ENCODE measurements at places on chromosomes 16 and 17.

- no peak for DNase-seq
These were observed 261.9 kb upstream of the FOXF1 start for GRCh38 chr16:86248310-86248905.

DNA sequence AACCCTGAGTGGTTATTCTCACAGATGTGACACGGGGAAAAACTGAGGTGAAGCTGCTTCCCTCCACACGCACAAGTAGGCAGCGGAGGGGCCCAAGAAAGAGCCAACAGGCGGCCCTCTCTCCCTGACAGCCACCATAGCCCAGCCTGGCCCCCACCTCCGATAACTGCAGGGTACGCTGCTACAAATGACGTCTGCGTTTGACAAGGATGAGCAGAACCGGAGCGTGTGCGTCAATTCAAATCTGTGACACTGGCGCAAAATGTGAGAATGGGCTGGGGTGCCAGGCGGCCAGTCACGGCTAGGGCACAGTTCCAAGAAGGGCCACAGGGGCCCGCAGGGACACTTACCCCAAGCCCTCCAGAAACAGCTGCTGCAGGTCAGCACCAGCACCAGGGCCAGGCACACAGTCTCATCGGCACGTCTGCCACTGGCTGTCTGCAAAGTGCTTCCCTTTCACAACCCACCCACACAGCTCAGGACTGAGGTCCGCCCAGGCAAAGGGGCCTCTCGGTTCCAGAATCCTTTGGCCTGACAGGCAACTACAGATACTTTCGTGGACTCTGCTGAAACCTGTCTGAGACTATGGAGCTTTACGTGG lies 14.4 kb downstream of the AXIN1 start:
- no peak for DNase-seq

GRCh38 chr17:63445954-63446752 lies at the start of gene CYB561:
TSS of gene CYB561 (minus strand) at chr17:63446306. CDS start at chr17:63437547, 8,759 bp downstream.
- peak; percentile 53 for DNase-seq

DNA sequence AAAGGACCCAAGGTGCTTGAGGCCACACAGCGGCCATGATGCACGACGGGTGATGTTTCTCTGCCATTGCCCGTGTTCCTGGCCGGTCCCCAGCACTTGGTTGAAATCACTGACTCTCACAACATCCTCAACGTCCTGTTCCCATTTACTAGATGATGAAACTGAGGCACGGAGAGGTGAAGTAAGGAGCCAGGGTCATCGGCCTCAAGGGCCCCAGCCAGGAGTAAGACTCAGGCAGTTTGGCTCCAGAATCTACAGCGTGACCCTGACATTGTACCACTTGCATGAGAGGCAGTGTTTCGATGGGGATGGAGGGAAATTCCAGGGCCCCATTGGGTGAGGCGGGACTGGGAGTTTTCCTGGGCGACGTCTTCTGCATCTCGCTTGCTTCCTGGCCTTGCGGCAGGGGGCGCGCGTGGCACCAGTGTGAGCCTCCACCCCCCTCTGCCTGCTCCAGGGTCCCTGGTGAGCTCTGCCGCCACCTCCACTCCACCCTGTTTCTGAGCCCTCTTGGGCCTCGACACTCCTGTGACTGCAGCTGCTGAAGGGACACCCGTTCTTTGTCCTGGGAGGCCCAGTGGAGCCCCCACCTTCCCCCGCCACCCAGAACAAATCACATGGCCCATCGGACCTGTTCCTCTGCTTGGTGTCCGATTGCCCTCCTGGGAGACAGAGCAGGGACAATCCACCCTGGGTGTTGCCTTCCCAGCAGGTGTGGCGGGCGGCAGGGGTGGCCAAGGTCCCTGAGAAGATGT lies 133.0 kb upstream of the GSE1 start:
- no peak for DNase-seq

GRCh38 chr17:55098765-55099164 lies 130.2 kb downstream of the STXBP4 start:
- DNase-seq = no peak

- no peak for DNase-seq
These were observed 17.1 kb downstream of the FOXJ1 start for GRCh38 chr17:76123749-76124581.

- DNase-seq = no peak
These were observed 7.1 kb downstream of the GIT1 start for GRCh38 chr17:29582254-29582765.

DNA sequence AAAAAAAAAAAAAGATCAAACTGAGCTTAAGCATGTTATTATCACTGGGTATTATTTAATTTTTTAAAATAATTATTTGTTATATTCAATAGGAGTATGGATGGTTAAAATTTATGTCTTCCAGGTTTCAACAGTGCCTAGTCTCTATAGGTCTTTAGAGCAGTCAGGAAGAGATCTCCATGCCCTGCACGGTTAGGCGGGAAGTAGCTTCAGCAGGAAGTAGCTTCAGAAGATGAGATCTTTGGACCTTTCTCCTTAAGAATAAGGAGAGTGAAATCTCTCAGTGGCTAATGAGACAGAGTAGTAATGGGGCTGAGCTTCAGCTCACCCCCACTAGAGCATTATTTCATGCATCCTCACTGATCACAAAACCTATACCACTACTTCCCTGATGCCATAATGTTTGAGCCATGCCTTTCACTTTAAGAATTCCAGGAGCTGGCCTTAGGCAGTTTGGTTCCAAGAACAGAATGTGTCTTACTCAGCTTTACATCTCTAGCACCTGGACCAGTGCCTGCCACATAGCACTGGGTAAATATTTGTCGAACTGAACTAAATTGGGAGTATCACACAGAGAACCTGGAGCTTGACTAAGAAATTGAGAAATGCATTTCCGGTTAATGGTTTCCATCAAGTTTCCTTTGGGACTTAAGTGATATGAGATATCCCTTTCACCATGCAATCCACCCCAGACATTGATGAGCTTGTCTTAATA lies 43.5 kb downstream of the SCPEP1 start:
- DNase-seq = no peak

DNA sequence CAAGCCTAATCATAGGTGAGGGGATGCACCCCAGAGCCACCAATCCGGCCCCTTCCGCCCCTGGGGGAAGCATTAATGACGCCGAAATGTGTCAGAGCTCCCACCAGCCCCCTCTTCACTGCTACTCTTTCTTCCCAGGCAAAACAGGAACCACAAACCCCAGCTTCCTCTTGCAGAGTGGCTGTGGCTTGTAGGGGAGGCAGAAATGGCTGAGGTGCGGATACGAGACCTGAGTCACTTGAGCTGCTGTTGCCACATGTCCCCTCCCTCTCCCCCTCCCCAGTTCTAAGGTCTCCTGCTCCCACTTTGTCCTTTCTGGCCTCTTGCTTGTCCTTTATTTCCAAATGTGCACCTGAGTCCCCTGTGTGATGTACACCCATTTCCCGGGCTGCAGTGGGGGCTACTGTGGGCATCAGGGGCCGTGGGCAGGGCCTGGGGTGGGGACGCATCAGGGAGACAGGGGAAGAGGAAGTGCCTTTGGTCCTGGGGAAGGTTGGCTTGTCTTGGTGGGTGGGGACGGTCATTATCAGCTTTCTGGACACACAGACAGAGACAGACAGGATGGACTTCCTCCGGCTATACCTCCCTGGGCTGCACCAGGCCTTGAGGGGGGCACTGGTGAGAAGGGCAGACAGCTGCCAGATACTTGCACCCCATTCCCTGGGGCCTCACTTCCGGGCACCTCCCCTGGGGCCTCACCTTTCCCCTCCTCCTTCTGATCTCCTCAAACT lies at the start of gene APOBR:
Gene APOBR (plus strand): TSS at position 523 of the 731 bp plus-strand sequence. CDS start 39 bp downstream, at position 562.
- peak; percentile 71 for DNase-seq

- no peak for DNase-seq
These were observed 13.5 kb upstream of the DBNDD1 start for GRCh38 chr16:90032674-90033331.

- DNase-seq = no peak
These were observed 1049.1 kb upstream of the GOT2 start for GRCh38 chr16:59783191-59783590.

DNA sequence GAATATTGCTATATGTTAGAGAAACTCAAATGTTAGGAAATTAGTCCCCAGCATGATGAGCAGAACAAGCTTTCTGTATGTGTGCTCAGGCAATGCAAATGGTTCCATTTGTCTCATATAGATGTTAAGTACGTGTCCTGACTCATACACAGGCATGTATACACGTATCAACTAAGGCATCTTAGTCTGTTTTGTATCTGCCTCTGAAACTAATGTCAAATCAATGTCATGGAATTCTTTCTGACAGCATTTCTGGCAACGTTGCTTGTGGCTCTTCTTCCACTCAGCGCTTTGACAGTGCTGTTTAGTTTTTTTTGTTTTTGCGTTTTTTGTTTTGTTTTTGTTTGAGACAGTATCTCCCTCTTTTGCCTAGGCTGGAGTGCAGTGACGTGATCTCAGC lies 111.9 kb downstream of the CNTNAP4 start:
- DNase-seq = no peak

- DNase-seq = no peak
These were observed 52.4 kb downstream of the ITFG1 start for GRCh38 chr16:47408491-47408890.

DNA sequence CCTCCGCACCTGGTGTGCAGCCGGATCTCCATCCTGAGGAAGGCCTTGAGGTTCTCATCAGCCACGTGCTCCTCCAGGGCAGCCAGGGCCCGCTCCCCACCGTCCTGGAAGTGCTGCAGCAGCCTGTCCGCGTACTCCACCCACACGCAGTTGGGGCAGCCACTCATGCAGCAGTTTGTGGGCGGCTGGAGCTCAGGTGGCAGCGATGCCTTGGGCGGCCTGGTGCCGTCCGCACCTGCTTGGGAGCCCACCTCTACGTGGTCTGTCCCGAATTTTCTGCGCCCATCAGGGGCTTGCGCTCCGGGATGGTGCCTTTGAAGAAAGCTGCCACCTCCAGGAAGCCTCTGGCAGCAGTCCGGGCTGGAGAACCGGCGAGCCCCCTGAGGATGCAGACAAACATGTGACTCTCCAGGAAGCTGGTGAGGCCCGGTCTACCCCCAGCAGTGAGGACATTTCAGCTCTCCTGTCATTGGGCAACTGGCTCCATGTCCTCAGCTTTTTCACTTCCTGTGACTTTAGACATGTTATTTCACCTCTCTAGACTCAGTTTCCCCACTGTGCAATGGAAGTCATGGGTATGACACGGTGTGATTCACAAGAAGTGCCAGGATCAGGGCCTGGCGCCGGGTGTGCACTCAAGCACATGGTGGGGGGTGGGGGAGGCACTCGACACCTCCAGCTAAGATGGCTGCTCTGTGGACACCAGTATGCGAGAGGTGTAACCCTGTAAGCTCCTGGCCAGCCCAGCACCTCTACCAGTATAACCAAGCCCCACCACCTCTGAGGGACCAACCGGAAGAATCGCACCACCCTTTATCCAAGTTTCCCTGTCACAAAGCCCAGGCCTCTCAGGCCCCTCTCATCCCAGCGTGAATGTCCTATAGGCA lies 957 bp downstream of the OXLD1 start:
- peak; percentile 51 for DNase-seq

- DNase-seq = no peak
These were observed 34.0 kb upstream of the NLK start for GRCh38 chr17:28008513-28008912.

DNA sequence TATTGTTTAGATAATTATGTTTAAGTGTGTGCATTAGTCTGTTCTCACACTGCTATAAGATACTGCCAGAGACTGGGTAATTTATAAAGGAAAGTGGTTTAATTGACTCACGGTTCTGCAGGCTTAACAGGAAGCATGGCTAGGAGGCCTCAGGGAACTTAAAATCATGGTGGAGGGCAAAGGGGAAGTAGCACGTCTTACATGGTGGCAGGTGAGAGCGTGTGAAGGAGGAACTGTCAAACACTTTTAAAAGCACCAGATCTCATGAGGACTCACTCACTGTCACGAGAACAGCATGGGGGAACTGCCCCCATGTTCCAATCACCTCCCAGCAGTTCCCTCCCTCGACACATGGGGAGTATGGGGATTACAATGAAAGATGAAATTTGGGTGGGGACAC lies 203.5 kb upstream of the GOT2 start:
- no peak for DNase-seq

DNA sequence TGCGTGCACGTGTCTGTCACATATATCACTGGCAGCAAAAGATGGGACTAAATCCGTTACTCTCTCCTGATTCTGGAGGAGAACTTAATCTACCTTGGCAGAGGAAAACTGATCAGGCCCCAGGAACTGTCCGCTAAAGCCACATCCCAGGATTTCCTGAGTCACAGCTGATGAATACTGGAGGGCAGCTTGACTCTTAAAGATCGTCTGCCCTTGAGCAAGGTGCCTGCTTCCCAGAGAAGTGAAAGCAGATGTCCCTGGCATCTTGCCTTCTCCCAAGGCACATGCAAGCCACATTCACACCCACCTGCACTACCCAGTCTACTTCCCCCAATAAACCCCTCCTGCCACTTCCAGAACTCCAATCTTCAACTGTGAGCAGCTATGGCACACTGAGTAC lies 99.8 kb downstream of the CPPED1 start:
- DNase-seq = no peak

DNA sequence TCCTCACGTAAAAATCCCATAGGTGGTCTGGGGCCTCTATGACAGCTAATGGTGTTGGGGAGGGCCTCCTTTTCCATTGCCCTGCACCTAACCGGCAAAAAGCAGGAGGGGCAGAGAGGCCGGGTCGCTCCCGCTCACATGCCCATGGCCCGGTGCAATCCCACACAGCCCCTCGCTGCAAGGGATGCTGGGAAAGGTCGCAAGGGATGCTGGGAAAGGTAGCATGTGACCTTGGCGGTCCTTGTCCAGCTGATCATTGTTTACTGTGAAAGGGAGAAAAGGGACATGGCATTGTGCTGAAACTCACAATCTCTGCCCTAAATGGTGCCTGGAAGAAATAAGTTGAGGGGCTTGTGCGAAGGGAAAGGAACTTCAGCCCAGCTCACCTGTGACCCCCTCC lies 10.0 kb downstream of the DEF8 start:
- no peak for DNase-seq

GRCh38 chr16:11624205-11624604 lies 37.5 kb upstream of the LITAF start:
- DNase-seq = no peak

DNA sequence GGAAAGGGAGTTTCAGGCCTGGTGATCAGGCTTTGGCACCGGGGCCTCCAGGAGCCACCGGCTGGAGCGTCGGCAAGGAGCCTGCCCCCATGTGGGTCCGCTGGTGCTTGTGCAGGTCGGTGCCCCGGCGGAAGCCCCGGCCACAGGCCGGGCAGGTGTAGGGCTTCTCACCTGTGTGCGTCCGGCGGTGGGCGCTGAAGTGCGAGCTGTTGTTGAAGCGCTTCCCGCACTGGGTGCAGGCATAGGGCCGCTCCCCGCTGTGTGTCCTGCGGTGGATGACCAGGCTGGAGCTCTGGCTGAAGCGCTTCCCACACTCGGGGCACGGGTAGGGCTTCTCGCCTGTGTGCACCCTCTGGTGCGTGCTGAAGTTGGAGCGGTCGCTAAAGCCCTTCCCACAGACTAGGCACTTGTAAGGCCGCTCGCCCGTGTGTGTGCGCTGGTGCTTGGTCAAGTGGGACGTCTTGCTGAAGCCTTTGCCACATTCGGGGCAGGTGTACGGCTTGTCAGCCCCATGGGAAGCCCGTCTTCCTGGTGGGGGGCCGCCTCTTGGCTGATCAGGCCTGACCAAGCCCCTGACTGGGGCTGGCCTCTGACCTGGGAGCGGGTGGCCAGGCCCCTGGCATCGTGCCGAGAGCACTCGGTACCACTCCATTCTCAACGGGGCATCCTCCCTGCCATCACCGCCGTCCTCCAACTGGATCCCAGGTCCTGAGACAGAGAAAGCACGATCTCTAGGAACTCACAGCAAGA lies 14.4 kb downstream of the ZNF500 start:
- DNase-seq = no peak

- no peak for DNase-seq
These were observed 23.3 kb upstream of the STH start for GRCh38 chr17:45975640-45976295.

GRCh38 chr16:56450275-56450985 lies 702 bp downstream of the NUDT21 start:
- no peak for DNase-seq
